ENCODE measurements at places on chromosomes 7 and 10. TPM values are rescaled to one million over a fixed set of nuclear protein-coding genes. Genes with fewer than 3 reads are reported as not detected.

DNA sequence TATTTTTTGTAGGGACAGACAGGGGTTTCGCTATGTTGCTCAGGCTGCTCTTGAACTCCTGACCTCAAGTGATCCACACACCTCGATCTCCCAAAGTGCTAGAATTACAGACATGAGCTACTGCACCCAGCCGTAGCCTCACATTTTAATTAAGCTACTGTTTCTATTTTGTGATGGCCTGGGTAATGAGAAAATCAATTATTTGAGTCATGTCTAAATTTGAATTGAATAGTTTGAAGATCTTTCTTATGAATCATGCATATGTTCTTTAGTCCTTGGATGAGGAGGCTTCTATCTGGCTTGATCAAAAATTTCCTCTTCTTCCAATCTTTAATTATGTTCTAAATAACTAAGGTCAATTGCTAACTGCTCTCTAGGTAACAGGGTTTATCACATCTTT, 175.0 kb downstream of the REEP3 start:
- no peak for DNase-seq

DNA sequence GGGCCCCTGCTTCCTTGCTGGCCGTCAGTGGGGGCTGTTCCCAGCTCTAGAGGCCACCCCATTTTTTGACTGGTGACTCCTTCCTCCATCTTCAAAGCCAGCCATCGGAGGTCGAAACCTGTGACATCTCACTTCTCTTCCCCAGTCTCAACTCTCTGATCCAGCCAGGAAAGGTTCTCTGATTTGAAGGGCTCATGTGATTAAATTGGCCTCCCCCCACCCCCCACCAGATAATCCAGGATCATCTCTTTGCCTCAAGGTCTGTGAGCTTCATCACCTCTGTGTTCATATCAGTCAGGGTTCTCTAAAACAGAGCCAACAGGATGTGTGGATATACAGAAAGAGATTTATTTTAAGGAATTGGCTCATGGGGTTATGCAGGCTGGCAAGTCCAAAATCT, 5.6 kb upstream of the RAMP3 start:
- no peak for DNase-seq

DNA sequence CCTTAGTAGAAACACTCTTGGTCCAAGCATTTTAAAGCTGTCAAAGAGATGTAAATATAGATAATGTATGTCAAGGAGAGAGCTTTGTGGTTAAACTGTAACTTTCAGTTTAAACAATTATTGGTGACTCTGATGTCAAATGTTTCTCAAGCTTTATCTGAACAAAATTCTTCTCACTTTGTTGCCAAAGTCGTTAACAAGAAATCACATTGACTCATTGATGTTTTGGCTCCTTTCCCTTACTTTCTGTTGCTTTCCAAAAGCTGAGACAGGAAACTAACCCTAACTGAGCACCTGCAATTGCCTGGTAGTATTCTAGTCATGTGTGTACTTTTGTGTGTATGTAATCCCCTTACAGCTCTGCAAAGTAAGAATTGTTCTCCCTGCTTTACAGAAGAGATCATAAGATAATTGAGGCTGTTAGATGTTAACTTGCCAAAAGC, 108.5 kb downstream of the CFTR start:
- no peak for DNase-seq

DNA sequence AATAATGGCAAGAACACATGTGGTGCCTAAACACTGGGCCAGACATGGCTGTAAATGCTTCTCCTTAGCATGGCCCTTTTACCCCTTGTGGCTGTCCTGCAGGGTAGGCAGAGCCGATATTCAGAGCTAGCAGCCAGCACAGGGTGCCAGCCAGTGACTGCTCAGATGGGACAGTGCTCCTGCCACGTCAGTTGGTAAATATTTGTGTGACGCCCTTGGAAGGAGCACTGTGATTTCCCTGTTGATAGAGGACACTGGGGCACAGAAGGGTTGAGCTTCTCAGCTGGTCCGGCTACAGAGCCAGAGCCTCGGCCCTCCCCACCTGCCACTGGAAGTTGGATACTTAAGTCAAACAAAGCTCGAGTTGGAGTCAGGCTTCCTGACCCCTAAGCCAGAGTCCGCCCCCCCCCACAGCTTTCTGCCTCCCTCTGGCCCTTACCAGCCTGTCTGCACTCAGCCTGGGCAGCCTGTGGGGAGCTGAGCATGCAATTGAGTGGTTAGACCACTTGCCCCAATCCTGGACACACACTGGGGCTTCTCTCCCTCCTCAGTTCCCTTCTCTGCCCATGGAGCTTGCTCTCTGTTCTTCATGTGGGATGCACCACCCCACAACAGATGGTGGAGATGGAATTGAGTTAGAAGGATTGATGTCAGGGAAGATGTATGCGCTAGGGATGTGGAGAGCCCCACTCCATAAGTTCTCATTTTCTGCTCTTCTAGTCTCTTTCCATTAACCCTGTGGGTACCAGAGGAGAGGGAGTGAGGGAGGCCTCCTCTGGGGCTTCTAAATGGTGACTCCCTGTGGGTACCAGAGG, 350.8 kb downstream of the PLXNA4 start:
- no peak for DNase-seq

- no peak for DNase-seq
These were observed 7.5 kb upstream of the ZKSCAN1 start for GRCh38 chr7:100007887-100008286.

GRCh38 chr10:79390057-79390456, 42.8 kb downstream of the PPIF start:
- DNase-seq: no peak

GRCh38 chr10:70651661-70652060, 20.6 kb upstream of the ADAMTS14 start:
- no peak for DNase-seq

DNA sequence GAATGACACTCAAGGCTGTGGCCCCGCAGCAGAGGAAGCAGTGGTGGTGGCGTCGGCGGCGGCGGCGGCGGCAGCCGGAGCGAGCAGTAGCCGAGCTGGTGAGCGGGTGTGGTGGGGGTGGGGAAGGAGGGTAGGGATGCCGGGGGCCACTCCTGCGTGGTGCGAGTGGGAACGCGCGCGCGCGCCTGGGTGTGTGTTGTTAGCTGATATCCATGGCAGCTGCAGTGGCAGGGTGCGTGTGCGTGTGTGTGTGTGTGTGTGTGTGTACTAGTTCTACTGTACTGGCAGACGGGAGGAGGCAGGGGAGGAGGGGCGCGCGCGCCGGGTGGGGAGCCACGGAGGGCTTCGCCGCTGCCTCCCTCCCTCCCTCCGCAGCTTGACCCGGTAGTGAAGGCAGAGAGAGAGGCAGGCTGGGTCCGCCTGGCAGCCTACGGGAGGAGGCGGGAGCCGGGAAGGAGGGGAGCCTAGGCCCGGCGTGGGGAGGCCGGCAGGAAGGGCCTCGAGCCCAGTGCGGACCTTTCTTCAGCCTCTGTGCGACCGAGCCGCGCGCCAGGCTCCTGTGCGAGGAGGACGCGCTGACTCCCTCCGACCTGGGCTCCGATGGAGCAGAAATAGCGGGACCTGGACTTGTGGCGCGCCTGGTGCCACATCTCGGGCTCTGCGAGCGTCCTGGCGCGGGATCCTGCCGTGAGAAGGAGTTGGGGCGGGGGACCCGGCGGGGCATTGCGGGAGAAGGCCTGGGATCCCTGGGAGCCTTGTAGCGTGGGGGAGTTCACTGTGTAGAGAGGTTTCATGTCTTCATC, at the start of gene MAGI2:
MAGI2 (minus strand) TSS at position 110 of the 803 bp plus-strand sequence. CDS start 347 bp downstream, outside the sequence.
- DNase-seq: peak; percentile 58

GRCh38 chr10:25028711-25029110, 12.3 kb downstream of the THNSL1 start:
- no peak for DNase-seq

DNA sequence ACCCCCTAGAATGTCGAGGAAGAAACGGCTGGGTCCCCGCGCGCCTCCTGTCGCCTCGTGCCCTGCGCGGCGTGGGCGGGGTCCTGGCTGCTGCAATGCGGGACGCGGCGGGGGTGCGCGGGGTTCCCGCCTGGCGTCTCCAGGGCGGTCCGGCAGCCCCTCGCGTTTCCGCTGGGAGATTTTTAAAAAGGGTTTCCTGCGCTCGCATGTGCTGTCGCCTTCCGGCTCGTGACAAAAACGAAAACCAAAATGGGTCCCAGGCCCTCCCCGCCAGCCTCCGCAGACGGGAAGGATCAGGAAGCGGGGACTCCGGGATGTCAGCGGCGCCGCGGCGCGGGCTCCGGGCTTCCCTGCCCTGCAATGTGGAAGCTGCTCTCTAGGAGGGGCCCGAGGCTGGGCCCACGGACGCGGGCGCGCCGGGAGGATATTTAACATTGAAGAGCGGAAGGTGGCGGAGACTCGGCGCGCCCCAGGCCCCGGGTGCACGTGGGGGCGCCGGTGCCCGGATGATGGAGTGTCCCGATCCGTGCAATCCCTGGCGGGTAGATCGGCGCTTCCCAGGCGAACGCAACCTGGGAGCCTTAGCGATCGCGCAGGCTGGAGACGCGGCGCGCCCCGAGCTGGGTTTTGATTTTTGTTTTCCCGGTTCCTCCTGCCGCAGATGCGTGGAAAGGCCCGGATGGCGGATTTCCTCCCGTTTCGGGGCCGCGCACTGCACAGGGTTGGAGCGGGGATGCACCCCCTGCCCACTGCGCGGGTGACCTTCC, 1.0 kb downstream of the PFKP start:
- DNase-seq: peak; percentile 45

DNA sequence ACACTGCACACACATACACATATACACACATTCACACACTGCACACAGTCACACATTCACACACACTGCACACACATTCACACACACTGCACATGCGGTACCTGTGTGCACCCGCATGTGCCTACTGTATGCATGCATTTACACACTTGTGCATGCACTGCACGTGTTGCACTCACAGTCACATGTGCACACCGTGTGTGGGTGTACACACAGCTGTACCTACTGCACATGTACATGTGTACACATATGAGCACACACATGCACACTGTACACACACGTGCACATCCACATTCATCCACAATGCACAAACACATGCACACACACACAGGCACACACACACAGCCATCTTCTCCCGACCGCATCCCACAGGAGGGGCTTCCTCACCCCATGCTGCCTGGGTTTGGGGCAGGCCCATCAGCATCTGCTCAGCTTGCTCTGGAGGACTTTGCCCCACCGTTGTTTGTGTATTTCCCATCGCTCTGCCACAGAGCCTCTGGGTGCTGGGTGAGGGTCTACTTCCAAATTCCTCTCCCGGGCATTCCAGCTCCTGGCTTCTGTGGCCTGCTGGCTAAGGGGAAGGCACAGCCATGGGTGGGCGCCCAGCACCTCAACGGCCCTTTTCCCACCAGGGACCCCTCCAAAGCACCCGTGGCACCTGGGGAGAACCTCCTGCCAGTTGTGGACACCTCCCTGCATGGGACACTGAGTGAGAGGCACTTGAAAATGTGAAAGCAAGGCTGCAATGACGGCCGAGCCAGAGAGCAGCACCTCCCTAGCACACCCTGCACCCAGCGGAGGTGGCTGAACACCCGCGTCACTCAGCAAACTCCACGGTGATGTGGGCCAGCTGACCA, 324.3 kb downstream of the PTPRN2 start:
- no peak for DNase-seq

- no peak for DNase-seq
These were observed 502 bp downstream of the SLC18A3 start for GRCh38 chr10:49610458-49611165.

DNA sequence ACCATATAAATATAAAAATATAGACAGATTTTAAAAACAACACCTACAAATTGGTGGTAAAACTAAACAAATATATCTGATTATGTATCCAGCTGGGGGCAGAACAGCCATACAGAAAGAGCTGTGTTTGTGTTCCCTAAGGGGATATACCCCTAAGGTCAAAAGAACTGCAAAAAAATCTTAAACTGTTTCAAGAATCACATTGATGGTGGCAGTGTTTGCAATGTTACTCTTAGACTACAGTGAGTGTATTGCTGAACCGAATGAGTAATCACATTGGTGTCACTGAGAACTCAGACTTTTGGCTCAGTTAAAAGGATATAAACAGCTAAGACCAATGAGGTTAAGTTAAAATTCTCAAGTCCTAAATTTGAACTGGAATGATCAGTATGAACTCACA, 27.1 kb upstream of the PTPRN2 start:
- DNase-seq: no peak

DNA sequence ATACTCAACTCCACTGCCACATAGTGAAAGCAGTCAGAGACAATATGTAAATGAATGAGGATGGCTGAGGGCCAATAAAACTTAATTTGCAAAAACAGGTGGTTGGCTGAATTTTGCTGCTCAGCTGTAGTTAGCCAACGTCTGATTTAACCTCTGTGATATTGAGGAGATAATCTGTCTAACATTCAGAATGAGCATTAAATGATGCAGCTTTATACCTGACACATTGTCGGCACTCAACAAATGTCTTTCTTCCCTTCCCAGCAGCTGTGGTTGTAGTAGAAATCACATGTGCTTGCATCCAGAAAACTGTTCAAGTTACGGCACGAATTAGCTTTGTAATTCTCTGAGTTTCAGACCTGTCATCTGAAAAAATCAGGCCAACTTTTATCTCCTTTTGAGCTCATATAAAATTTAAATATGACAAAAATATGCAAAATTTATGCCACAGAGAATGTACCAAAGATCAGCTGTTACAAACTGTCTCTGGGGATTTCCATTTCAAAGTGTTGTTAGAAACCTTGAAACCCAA, 1239.7 kb downstream of the GATA3 start:
- DNase-seq: no peak

DNA sequence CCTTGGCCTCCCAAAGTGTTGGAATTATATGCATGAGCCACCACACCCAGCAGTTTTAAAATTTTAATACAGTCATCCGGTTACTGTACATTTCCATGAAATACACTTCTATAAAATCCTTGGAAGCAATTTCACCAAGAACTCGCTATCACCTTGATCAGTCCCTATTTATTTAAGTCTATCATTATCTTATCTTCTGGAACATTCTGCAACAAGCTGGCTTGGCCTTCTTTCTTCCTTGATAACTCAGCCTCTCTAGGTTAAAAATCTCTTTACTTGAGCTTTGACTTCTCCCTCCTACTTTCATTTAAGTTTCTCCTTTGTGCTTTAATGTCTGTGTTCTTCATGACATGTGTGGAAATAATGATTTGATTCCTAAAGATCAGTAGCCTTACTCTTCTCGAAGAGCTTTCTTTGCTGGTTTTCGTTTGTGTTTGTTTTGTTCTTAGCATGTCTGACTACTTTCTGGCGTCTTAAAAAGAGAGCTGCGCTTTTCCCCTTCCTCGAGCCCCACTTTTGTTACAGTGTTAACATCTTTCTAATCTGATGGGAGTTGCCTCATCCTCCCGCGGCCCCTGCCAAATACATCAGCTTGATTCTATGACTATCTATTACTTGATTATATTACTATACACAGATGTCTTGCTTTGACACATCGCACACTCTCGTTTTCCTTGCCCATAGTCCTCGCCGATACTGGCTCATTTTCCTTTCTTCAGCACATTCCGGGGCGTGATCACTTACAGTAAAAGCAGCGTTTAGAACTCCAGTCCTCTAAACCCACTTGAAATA, 11.1 kb upstream of the CALML5 start:
- DNase-seq: no peak

- no peak for DNase-seq
These were observed 35.8 kb downstream of the ADAM12 start for GRCh38 chr10:126352453-126352852.

The DLX5 gene
- total RNA-seq: not detected

The WASL gene
- total RNA-seq: 53.4 TPM

The NPC1L1 gene
- total RNA-seq: 0.66 TPM

The NYAP1 gene
- total RNA-seq: 0.40 TPM

The WAC gene
- total RNA-seq: 72.7 TPM

Data from Peyer's patch (tissue), 4 donors.